ENCODE measurements at places on chromosomes 7 and 10. TPM values are rescaled to one million over a fixed set of nuclear protein-coding genes. Genes with fewer than 3 reads are reported as not detected.

ANKRD22 gene
- total RNA-seq = 0.16 TPM

ARPC1A gene
- 72.1 TPM for total RNA-seq

GIMAP8 gene
- total RNA-seq = 2.8 TPM

LOXL4 gene
- 0.47 TPM for total RNA-seq

PNLIPRP1 gene
- total RNA-seq = not detected

GLI3 gene
- total RNA-seq = 4.1 TPM

SKIDA1 gene
- 9.4 TPM for total RNA-seq

PRSS37 gene
- not detected for total RNA-seq

ATRNL1 gene
- total RNA-seq = 856 TPM

TBXAS1 gene
- total RNA-seq = 3.4 TPM

UCN3 gene
- total RNA-seq = not detected

SH2D4B gene
- total RNA-seq = 1.4 TPM

WEE2 gene
- total RNA-seq = 0.16 TPM

KCNIP2 gene
- 6.9 TPM for total RNA-seq

FAM25C gene
- not detected for total RNA-seq

FGFR2 gene
- total RNA-seq = 71.9 TPM

LHPP gene
- total RNA-seq = 9.7 TPM

STEAP1B gene
- 1.1 TPM for total RNA-seq

TRDMT1 gene
- total RNA-seq = 39.3 TPM

PUS7 gene
- total RNA-seq = 35.6 TPM

TMEM270 gene
- not detected for total RNA-seq
